ENCODE measurements at places on chromosomes 5 and 9. TPM values are rescaled to one million over a fixed set of nuclear protein-coding genes. Genes with fewer than 3 reads are reported as not detected.

DNA sequence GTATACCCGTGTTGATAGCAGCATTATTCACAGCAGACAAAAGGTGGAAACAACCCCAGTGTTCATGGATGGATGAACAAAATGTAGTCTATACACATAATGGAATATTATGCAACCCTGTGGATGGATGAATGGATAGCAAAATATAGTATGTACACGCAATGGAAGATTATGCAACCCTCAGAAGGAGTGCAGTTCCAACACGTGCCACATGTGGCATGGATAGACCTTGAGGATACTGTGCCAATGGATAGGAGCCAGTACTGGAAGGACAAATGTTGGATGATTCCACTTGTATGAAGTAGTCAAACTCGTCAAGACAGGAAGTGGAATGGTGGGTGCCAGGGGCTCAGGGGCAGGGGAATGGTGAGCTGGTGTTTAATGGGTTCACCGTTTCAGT, 44.9 kb downstream of the PLEKHG4B start:
- no peak overlapping the region for H3K4me3 ChIP-seq
- H3K36me3 ChIP-seq = no peaks in the 10 kb centered on the region
- no peaks in the 10 kb centered on the region for H3K27me3 ChIP-seq
- DNase-seq = no peak
- no peaks in the 10 kb centered on the region for H3K4me1 ChIP-seq
- H3K27ac ChIP-seq = no peak overlapping the region

Gene RUFY1
- total RNA-seq = 70.0 TPM

DNA sequence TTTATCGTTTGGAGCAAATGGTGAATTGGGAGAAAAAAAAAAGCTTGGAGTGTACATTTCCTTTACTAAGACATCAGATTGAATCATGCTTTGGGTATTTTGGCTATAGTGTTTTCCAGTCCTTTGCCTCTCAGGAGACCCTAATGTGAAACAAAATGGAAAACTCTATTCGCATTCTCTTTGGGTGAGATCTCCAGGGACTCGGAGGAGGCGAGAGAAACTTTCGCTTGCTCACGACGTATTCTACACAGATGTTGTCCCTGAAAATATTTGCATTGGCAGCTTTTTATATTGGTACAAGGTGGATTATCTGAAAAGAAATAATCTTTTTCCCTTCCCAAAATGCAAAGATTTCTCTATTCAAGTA, 1240.1 kb upstream of the WWC1 start:
- H3K27ac ChIP-seq = no peak overlapping the region
- no peaks in the 10 kb centered on the region for H3K4me1 ChIP-seq
- no peak for DNase-seq
- H3K36me3 ChIP-seq = no peaks in the 10 kb centered on the region
- no peak overlapping the region for H3K4me3 ChIP-seq

GRCh38 chr5:75192804-75193203, 43.9 kb downstream of the ANKRD31 start:
- H3K27me3 ChIP-seq = no peaks in the 10 kb centered on the region
- no peak overlapping the region for H3K27ac ChIP-seq
- DNase-seq = no peak
- H3K4me3 ChIP-seq = no peak overlapping the region

DNA sequence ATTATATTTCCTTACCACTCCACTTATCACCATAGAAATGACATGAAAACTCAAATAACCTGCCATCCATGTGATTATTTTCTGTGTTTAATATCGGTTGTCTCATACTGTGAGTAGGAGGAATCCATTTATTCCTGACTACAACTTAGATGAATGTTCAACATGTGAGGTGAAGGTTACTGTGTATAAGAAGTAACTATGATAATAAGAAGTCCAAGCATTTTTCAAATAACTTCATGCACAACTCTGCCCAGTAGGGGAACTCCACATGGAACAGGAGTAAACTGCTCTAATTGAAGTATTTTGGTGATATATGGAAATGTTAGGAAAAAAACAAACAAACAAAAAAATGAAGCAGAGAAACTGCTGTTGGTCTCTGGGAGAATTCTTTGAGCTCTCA, 447.5 kb upstream of the GRIN3A start:
- DNase-seq = no peak
- H3K4me3 ChIP-seq = no peak overlapping the region
- H3K4me1 ChIP-seq = no peaks in the 10 kb centered on the region
- no peaks in the 10 kb centered on the region for H3K36me3 ChIP-seq
- H3K27ac ChIP-seq = no peak overlapping the region

DNA sequence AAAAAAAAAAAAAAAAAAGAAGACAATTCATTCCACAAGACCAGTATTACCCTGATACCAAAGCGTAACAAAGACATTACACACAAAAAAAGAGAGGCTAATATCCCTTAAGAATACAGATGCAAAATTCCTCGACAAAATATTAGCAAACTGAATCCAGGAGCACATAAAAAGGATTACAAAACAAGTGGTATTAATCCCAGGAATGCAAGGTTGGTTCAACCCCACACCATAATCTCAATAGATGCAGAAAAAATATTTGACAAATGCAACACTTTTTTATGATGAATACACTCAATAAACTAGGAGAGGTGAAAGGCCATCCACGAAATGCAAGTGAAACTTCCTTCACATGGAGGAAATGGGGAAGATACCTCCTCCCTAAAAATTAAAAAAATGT, 80.1 kb upstream of the TLR4 start:
- H3K27me3 ChIP-seq = no peaks in the 10 kb centered on the region
- no peak for DNase-seq
- no peaks in the 10 kb centered on the region for H3K4me1 ChIP-seq
- H3K27ac ChIP-seq = no peak overlapping the region

Gene ADAMTS13
- 0.88 TPM for total RNA-seq

DNA sequence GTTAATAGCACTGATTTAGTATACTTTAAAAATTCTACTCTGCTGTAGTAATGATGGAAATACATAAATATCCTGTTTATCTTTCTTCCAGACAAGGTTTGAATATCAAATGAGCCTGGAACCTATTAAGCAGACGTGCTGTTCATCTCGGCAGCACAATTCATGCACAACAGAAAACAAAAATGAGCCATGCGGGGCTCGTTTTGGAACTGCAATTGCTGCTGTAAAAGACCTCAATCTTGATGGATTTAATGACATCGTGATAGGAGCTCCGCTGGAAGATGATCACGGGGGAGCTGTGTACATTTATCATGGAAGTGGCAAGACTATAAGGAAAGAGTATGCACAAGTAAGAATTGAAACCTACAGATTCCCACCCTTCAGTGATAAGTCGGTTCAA, 79.1 kb upstream of the ITGA2 start:
- H3K36me3 ChIP-seq = no peaks in the 10 kb centered on the region
- H3K27ac ChIP-seq = no peak overlapping the region
- H3K4me1 ChIP-seq = no peaks in the 10 kb centered on the region
- no peak overlapping the region for H3K4me3 ChIP-seq
